ENCODE measurements at places on chromosomes 2 and 18.

DNA sequence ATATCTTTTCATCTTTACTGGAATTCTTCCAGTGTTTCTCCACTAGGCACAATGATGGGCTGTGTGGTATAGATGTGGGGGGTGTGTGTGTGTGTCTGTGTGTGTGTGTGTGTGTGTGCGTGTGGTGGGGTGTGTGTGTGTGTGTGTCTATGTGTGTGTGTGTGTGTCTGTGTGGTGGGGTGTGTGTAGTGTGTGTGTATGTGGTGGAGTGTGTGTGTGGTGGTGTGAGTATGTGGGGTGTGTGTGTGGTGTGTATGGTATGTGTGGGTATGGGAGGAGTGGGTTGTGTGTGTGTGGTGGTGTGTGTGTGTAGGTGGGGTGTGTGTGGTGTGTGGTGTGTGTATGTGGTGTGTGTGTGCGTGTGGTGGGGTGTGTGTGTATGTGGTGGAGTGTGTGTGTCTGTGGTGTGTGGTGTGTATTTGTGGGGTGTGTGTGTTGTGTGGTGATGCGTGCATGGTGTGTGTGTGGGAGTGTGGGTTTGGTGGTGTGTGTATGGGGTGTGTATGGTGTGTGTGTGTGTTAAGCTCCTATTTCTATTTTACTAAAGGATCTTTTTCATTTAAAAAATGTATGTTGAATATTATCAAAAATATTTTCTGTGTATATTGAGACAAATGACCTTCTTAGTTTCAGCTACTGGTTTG, 84.2 kb downstream of the IRS1 start:
- no peak for DNase-seq

- no peak for DNase-seq
Measured at GRCh38 chr2:165795011-165795410, 964 bp upstream of the GALNT3 start.

- DNase-seq, result no peak
Measured at GRCh38 chr2:77521931-77522470, at the start of gene LRRTM4. Gene LRRTM4, minus strand, starts transcription at chr2:77522376.

DNA sequence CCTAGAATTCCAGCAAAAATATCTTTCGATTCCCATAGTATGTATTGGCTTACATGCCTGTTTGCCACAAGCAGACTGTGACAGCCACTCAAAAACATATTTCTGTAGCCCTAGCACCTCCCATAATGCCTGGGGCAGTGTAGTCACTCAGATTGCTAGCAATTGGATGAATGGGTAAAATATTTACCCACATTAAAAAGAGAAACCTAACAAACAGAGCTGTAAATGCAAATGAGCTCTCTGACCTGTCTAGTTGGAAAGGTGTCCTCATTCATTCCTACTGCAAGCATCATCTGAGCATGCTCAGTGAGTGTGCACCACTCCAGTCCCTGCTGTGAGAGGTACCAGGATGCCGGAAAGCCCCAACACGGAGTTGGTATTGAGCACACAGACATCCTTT, 234.0 kb upstream of the RAB12 start:
- peak; percentile 32 for DNase-seq

GRCh38 chr2:118223511-118223991, 135.3 kb downstream of the INSIG2 start:
- no peak for DNase-seq

- DNase-seq, result no peak
Measured at GRCh38 chr2:70202236-70202806, 11.5 kb upstream of the C2orf42 start.

- DNase-seq, result no peak
Measured at GRCh38 chr2:74447230-74447999, 5.7 kb upstream of the RTKN start.

DNA sequence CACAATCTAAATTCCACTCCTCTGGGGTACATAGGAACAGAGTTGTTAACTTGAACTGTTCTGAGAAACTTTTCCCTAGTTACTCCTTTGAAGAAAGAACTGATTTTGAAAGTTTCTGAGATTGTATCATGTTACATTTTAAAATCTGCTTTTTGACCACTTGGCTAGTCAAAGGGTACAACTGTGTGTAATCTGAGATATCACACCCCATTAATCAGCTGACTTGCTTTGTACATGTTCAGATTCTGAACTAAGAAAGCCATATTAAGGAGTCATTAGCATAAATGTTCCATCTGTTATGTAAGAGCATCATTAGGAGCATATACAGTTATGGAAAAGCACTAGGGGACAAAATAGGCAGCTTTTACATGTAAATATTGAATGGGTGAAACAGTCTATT, 3.8 kb upstream of the WDR35 start:
- DNase-seq, result no peak

GRCh38 chr2:47346107-47346506, 56.8 kb upstream of the MSH2 start:
- no peak for DNase-seq

DNA sequence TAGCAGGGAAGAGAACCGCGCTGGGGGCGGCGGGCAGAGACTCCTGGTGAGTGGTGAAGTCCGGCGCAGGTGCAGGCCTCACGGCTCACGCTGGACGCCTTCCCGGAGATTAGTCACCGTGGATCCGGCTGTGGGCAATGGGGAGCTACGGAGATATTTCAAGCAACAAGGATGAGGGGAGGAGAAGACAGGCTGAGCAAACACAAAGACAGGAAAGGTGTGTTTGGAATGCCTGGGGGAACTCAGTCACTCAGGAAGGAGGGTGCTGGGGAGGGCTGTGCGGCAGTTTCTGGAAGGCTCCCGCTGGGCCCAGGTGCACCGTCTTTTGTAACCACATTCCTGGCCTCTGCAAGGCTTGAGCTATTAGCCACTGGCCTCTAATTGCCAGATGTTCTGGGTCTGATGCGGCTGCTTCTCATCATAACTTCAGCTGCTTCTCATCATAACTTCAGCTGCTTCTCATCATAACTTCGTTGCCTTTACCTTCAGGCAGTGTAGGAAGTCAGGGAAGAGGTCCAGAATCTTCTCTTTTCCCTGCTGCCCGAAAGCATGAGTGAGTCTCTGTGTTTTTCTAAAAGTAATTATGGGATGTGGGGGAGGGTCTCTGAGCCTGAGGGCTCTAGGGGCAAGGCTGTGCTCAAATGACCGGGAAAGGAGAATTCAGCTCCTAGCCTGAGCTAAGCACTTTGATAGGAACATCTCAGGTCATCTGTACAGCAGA, 118.9 kb downstream of the PXDN start:
- DNase-seq, result peak; percentile 81

DNA sequence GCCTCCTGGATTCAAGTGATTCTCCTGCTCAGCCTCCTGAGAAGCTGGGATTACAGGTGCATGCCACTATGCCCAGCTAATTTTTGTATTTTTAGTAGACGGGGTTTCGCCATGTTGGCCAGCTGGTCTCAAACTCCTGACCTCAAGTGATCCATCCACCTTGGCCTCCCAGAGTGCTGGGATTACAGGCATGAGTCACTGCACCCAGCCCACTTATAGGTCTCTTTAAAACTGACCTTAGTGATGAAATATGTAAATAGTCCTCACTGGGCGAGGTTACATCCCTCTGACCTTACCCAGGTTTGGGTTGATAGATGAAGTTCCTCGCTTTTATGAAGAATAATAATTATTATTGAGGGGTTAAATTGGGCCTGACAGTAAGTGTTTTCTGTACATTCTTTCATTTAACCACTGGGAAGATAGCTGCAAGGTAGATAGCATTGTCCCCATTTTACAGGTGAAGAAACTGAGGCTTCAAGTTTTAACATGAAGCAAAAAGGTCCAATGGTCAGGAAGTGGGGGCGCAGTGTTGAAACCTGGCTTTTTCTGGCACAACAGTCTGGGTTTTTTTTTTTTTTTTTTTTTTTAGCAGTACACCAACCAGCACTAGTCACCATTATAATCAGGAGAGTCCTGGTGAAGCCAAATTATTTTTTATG, 174.8 kb upstream of the EPAS1 start:
- DNase-seq, result no peak

DNA sequence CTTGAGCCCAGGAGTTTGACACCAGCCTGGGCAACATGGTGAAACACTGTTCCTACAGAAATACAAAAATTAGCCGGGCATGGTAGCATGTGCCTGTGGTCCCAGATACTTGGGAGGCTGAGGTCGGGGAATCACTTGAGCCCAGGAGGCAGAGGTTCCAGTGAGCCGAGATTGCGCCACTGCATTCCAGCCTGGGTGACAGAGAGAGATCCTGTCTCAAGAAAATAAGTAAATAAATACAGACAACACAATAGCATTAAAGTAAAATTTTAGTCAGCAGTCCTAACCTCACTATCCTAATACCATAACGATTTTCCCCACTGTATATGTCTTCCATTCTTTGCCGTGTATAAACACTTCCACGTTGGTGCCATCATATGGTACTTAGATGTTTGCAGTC, 83.0 kb upstream of the MBOAT2 start:
- DNase-seq, result peak; percentile 53

GRCh38 chr18:60196836-60197606, 175.6 kb downstream of the MC4R start:
- peak; percentile 8 for DNase-seq

- no peak for DNase-seq
Measured at GRCh38 chr2:460861-461260, 173.0 kb upstream of the ALKAL2 start.

DNA sequence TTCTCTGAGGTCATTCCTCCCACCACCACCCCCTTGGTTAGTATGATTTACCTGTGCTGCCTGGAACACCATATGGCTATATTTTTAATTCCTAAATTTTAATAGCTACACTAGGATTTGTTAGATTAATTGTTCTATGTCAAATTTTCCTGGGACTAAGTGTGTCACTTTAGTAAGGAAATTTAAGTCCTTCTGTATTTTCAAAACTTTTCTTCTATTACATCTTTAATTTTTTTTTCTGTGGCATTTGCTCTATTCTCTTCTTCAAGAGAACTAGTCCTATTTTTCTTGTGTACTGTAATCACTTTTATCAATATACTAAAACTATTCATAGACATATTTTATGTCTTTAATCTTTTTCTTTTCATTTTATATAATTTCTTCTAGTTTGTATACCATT, 456.9 kb downstream of the ARHGAP15 start:
- no peak for DNase-seq

- no peak for DNase-seq
Measured at GRCh38 chr2:207825978-207826377, 56.3 kb upstream of the FZD5 start.

DNA sequence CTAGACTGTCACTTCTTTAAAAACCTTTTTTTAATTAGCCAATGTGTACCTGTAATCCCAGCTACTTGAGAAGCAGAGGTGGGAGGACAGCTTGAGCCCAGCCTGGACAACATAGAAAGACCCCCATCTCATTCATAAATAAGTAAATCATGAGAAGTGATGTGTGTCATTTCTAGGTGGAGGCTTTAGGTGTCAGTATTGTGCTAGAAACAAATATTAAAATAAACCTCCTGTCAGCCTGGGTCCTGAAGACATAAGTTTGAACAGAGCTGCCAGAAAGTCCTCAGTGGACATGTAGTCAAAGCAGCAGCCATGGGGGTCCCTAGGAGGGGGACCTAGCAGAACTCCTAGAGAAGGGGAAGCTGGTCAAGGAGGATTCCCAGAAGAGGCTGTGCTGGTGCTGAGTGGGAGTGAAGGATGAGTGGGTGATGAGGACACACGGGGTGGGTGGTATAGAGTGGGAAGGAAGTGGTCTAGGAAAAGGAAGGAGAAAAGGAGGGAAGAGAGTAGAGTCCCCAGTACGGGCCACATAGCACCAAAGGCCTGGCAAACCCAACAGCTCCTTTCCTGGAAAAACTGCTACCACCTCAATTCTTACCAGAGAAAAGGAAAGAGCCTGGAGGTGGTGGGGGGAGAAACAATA, 316.6 kb upstream of the NCKAP5 start:
- DNase-seq, result peak; percentile 50

DNA sequence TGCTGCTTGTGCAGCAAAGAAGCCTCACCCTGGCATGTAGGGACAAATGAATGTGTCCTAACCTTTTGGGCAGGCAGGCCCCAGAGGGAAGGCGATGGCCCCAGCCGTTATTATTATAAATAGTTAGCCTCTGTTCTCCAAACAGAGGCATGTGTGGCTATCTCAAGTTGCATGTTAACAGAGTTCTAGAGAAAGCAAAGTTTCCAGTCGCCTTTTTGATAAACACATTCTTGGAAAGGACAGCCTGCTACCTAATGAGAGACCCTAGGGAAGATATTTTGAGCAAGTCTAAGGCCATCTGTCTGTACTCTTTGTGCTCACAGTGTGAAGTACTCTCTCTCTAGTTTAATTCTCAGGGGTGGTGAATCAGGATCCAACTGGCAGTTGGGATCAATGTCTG, 97.4 kb upstream of the FHL2 start:
- DNase-seq, result no peak

- no peak for DNase-seq
Measured at GRCh38 chr2:241985986-241986329, 116.4 kb downstream of the RTP5 start.

DNA sequence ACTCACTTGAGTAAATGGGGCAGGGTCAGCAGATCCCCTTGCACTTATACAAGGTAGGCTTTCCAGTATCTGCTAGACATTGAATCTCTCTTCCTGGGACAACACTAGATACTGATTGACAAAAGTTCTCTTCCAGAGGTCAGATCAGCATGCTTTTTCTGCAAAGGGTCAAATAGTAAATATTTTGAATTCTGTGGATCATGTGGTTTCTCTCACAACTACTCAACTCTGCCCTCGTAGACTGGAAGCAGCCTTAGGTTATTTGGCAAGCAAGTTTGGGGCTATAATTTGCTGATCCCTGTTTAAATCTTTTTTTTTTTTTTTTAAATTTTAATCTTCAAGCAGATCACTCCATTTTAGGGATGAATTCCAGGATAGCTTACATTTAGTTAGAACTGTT, 17.4 kb upstream of the NABP1 start:
- peak; percentile 59 for DNase-seq

DNA sequence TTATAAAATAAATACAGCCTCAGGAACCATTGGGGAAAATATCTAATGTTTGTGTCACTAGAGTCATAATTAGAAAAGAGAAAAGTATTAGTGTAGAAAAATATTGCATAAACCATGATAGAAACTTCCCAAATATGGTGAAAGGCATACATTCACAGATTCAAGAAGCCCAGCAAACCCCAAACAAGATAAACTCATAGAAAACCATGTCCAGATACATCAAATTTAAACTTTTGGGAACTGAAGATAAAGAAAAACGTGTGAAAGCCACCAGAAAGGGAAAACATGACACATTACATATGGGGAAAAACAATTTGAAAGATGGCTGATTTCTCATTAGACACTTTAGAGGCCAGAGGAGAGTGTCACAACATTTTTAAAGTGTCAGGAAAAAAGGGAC, 236.5 kb upstream of the FN1 start:
- DNase-seq, result no peak

GRCh38 chr2:170905864-170906263, 23.2 kb upstream of the GORASP2 start:
- DNase-seq, result no peak

DNA sequence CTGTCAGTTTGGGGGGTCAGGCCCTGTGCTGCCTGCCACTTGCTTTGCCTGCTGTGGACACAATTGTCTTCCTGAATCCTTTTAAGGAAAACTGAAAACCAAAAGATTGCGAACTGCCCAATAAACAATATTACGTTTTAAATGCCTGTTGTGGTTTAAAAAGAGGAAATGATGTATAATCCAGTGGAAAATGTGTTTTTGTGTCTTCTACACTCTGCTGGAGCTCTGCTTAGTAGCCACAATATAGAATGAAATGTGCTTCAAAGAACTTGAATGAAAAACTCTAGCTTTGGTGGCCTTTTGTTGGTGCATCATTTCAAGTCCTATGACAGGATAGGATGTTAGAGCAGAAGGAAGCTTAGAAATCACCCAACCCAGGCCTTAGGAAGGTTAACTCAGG, 23.2 kb upstream of the CABYR start:
- DNase-seq, result no peak
